Stimulated activated CD4-positive, alpha-beta T cell treated with anti-CD3 and anti-CD28 coated beads, TNF-alpha, amount 100 ng/mL, for 1 hour (primary cell): ENCODE measurements at places on chromosomes 12 and 14.

DNA sequence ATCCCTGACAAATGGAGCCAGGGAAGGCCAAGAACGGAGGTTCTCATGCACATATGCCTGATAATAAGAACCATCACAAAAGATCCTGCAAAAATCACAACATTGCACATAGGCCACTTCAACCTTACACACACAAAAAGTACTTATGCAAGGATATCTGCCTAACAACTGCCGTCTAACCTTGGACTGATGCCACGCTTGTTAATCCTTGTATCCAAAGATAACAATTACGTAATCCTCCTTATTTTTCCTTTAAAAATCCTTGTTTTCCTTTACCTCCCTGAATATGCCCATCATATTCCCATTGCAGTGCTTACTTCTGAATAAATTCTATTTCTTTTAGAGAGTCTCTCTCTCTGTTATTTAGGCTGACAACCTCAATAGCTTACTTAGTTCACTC lies 59.5 kb downstream of the TMEM116 start:
- no peak for DNase-seq

GRCh38 chr12:68190301-68190700 lies 30.8 kb upstream of the IFNG start:
- no peak for DNase-seq

- DNase-seq: no peak
These were observed 2.3 kb upstream of the KRT5 start for GRCh38 chr12:52522346-52523011.

- no peak for DNase-seq
These were observed 943.8 kb downstream of the TMTC2 start for GRCh38 chr12:83630526-83630925.

GRCh38 chr12:66808606-66809005 lies 129.7 kb upstream of the GRIP1 start:
- DNase-seq: no peak
